ENCODE measurements at places on chromosomes 6 and 20. TPM values are rescaled to one million over a fixed set of nuclear protein-coding genes. Genes with fewer than 3 reads are reported as not detected.

GRCh38 chr20:52974179-52974594 lies 2.0 kb downstream of the TSHZ2 start:
- no peak for DNase-seq

DNA sequence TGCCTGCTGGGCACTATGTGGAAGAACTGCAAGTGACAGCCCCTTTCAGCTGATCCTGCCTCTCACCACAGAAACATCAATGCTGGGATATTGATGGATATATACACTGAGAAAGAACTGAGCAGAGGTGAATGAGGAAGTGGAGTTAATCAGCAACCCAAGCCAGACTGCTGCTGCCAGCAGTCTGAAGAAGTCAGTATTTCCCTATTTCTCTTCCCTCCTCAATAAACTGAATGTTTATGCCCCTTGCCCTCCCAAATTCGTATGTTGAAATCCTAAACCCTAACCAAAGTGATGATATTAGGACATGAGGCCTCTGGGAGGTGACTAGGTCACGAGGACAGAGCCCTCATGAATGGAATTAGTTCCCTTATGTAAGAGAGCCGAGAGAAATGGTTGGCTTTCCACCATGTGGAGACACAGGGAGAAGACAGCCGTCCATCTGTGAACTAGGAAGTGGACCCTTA lies 76.3 kb downstream of the CDK19 start:
- peak; percentile 5 for DNase-seq

DNA sequence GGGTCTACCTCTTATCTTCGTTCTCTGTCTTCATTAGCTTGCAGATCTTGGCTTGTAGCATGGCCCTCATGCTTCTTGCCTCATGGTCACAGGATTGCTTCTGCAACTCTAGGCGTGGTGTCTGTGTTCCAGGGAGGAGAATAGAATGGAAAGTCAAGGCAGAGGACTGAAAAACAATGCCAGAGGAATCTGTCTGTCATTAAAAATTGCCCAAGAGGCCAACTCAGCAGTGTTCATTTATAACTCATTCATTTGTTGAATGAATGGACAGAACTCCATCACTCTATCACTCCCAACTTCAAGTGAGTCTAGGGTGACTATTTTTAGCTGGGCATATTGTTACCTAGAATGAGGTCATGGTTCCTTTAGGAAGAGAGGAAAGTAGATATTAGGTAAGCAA lies 179.6 kb downstream of the UST start:
- DNase-seq: no peak

- DNase-seq: no peak
Measured at GRCh38 chr6:99415446-99415845, 9.7 kb downstream of the PNISR start.

DNA sequence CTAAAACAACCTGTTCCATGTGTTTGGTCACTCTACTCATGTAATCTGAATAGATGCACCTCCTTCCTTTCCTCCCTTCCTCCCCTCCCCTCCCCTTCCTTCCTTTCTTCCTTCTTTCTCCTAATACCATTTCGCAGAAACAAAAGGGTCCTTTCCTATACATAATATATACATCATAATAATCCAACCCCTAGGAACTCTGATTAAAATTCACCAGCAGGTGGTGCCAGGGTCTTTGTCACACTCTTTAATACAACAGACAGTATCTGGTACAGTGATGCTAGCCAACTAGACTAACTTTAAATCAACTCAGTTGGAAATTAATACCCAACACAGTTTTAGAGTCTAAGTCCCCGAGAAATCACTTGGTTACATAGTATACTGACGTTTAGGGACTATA lies 181.2 kb upstream of the SHLD1 start:
- DNase-seq: peak; percentile 7

DNA sequence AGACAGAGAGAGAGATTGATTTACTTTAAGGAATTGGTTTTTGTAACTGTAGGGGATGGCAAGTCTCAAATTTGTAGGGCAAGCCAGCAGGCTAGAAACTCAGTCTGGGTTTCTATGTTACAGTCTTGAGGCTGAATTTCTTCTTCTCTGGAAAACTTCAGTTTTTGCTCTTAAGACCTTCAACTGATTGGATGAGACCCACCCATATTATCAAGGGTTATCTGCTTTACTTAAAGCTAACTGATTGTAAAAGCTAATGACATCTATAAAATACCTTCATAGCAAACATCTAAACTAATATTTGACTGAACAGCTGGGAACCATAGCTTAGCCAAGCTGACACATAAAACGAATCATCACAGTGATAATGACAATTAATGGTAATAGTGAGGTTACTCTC lies 22.4 kb downstream of the SLC35F1 start:
- DNase-seq: no peak

Gene MCM8
- total RNA-seq: 7.9 TPM

DNA sequence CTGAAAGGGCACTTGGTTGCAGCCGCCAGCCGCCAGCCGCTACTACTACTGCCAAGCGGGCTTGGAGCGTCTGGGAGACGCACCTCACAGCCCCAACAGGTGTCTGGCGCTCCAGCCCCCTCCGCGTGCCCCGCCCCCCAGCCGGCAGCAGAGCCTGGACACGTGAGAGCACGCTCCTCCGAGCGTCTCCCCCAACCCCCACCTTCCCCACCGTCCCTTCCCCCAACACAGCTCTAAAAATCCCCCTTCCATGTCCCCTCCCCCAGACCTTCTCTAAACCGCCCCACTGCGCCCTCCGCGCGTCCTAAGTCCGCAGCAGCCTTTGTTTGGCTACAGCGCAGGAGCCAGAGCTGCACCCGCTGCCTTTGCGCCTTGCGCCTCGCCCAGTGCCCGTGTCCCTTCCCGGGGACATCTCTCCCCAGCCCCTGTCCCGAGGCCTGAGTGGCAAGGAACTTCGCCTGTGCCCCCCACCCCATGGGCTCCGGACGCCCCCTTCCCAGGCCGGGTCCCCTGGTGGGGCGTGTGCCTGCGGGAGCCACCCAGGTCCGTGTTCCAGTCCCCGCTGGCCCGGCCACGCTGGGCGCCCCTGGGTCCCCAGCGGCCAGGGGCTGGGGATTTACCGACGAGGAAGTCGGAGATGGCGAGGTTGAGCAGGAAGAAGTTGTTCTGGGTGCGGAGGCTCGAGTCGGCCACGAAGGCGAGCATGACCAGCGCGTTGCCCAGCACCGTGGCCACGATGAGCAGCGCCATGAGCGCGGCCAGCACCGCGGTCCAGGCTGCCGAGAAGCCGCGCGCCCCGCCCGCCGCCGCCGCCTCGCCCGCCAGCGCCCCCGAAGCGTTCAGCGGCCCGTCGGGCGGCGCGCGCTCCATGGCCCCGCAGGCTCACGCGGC lies 732 bp downstream of the HRH3 start:
- no peak for DNase-seq

DNA sequence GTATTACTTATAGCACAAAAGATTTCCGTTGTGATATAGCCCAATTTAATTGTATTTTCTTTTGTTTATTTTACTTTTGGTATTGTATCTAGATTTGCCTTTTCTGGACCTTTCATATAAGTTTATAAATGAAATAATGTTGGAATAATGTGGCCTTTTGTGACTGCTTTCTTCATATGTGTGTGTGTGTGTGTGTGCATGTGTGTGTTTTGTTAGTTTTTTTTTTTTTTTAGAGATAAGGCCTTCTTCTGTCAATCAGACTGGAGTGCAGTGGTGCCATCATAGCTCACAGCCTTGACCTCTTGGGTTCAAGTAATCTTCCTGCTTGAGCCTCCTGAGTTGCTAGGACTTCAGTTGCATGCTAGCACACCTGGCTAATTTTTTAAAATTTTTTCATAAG lies 37.8 kb upstream of the ASXL1 start:
- no peak for DNase-seq

Gene TUBB2B
- total RNA-seq: 17.8 TPM

DNA sequence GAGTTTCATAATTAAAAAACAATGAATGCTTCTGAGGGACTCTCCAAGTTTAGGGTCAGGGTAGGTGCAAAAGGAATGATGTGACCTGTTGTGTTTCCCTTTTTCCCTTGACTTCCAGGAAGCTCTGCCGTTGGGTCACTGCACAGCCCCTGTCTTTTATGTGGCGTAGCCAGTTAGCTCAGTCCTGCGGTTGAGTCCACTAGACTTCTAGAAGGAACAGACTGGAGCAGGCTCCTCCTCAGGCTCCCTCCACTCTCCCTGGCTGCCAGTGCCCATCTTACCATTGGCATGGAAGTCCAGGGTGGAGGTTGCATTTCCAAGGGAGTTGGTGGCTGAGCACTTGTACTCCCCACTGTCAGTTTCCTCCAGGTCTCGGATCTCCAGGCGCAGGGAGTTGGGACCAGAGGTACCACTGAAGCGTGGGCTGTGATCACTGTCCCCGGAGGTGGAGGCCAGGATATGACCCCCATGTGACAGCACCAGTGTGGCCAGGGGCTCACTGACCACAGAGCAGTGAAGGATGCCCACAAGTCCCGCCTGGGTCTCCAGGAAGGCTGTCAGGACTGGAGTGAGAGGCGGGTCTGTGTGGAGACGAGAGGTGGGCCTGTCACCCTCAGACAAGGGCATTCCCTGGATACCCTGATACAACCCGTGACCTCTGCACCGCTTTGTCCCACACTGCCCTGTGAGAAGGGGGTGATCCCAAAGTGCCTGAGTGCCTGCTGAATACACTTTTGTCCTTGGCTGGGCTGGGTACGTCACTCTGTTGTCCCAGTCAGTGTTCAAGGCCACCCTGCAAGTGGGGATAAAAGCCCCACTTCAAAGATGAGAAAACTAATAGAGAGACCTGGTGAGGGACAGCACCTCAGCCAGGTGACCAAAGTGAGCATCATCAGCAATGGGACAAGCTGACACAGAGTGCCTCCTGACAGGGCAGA lies 11.1 kb downstream of the SIGLEC1 start:
- no peak for DNase-seq

- no peak for DNase-seq
Measured at GRCh38 chr6:73538116-73538779, 17.4 kb upstream of the EEF1A1 start.

- no peak for DNase-seq
Measured at GRCh38 chr6:101326411-101326810, 67.1 kb upstream of the GRIK2 start.

DNA sequence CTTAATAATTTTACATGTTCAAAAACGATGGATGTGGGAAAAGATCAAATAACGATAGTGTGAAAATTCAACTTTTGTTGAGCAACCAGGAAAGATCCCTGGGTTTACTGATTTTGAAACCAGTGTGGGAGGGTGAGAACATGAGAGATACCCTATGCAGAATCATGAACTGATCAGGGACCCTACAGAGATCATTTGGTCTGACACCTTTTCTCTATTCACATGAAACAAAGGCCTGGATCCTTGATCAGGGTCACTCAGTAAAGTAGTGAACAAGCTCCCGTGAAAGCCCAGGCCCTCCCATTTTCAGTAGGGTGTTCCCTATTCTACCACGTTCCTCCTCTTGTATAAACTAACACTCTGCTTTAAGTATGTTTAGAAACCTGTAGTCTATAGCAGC lies 60.5 kb upstream of the DUSP22 start:
- no peak for DNase-seq

Gene SCAND1
- total RNA-seq: 19.4 TPM

Gene ZSCAN9
- total RNA-seq: 9.9 TPM

Gene PTPRT
- total RNA-seq: 4.0 TPM

Gene CGA
- total RNA-seq: 32.0 TPM

DNA sequence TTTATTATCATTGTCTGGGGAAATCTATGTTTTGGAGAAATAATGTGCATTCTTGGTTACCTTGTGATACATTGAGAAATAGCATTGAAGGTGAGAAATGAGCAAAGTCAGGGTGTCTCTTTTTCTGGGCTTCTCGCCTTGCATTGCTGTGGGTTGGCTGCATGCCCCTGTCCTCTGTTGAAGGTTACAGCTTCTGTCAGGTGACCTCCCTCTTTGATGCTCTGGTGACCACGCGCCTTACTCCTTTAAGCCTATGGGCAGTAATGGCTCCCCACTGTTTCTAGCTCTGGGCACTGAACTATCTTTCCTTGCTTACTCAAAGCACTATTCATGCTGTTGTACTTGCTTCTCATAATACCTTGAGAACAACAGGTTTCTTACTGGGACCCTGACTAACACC lies 14.6 kb downstream of the ADGRB3 start:
- DNase-seq: no peak

- peak; percentile 17 for DNase-seq
Measured at GRCh38 chr20:24439737-24440387, 29.6 kb upstream of the SYNDIG1 start.

DNA sequence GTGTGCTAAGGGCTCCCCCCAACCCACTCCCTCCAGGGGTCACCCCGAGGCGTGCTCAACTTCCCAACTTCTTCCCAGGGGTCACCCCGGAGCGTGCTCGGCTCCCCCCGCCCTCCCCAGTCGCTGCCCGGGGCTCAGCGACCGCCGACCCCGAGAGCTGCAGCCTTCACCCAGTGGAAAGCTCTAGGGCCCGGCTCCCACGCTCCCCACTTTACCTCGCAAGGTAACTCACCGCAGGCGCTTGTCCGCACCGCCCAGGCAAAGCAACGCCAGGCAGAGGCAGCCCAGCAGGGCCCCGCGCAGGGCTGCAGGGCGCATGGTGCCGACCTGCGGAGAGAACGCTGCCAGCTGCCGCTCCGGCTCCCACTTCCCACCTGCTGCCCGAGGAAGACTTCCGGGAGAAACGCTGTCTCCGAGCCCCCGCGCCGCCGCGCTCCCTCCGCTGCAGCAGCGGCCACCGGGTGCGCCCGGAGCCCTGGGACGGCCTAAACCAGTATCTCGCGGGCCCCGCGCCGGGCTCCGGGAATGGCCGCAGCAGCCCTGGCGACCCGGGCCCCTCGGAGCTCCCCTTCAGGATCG lies 396 bp downstream of the RNASET2 start:
- no peak for DNase-seq

DNA sequence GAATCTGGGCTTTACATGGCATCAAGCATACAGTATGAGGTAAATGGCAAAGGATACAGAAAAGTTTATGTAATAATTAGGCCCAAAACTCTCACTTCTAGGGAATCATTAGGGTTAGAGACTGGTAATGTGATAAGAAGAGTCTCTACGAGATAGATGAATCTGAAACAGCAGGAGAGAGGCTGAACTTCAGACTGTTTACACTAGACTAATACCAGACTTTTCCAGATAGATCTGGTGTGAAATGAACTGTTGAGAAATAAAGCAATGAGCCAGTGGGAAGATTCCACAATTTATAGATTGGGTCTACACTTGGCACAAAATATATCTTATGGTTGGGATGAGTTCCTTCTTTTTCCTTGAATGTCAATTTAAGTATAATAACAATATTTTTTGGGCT lies 134.3 kb downstream of the MAN1A1 start:
- DNase-seq: no peak
